NCI-H524 (cell line): ENCODE measurements at places on chromosomes 3 and 15.

- DNase-seq = no peak
Observed at GRCh38 chr3:195062866-195063540, 208.0 kb downstream of the XXYLT1 start.

GRCh38 chr15:94412979-94413746, 181.8 kb downstream of the MCTP2 start:
- peak; percentile 47 for DNase-seq

DNA sequence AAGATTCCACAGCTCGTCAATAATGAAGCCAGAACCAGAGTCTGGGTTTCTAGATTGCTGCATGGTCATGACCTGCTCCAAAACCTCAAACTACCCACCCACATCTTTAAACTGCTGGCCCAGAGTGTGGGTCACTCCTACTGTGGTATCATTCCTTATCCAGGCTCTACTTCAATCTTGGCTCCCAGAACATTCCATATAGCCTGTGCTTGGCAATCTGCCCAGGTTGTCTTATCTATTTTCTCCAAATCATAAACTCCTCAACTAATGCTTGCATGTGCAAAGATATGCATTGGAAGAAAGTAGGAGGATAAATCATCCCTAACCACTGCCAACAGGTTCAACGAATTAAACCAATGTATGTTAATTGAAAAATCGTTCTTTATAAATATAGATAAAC, 169.7 kb downstream of the ANXA2 start:
- DNase-seq = no peak

DNA sequence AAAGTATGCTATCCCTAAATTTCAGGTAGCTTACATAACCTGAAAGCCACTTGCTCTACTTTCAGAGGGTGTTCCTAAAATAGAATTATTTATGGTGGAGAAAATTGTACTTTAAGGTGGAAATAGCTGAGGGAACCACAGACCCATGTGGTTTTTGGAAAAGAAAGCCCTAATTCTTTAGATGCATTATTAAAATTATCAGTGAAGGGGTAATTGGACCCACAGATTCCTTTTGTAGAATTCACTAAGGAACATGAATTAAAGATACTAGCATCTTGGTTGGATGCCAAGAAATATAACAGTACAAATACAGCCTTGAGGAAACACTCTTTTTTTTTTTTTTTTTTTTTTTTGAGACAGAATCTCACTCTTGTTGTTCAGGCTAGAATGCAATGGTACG, 37.8 kb downstream of the DPPA2 start:
- no peak for DNase-seq

DNA sequence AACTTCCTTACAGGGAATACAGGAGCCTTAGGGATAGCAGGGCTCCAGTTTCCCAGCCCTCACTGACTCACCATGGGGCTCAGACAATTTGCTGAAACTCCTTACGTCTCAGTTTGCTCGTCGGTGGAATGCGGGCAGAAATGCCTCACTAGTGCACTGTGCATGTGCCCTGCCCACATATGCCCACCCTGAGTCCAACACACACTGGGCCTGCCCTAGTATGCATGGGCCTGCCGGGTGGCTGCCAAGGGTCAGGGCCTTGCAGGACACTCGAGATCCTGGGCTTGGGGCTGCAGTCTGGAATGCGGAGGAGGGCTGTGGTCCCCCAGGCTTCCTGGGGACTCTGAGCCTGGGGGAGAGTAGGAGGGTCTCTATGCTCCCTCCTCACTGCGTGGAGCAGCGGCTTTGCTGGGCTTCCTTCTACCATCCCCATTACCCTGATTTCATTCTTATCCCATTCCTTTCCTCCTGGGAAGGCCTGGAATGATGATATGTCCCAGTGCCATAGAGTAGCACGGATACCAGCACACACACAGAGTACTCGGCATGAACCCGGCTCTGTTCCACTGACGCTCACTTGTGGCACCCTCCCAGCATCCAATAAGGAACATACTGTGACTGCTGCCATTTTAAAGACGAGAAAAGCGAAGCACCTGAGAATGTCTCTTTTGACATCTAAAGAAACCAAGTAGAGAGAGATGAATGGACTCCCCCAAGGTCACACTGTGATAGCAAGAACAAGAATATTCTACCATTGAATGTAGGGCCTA, 124.2 kb downstream of the ASB7 start:
- no peak for DNase-seq

- DNase-seq = no peak
Observed at GRCh38 chr3:156317462-156318074, 197.2 kb downstream of the KCNAB1 start.
